Smooth muscle cell of the umbilical artery (primary cell): ENCODE measurements at places on chromosomes 5 and 9. TPM values are rescaled to one million over a fixed set of nuclear protein-coding genes. Genes with fewer than 3 reads are reported as not detected.

URM1 gene
- 20.5 and 34.4 TPM in 2 replicates for total RNA-seq

PCDHB15 gene
- total RNA-seq, result 0.28 and 0.59 TPM in 2 replicates

PCDHGB4 gene
- 25.5 and 27.3 TPM in 2 replicates for total RNA-seq

DMRTA1 gene
- total RNA-seq, result 1.1 and 2.1 TPM in 2 replicates

PHF24 gene
- total RNA-seq, result 0.05 and 0.30 TPM in 2 replicates

INSL6 gene
- not detected in 2 replicates for total RNA-seq

FLT4 gene
- 0.30 and 0.46 TPM in 2 replicates for total RNA-seq

TTC23L gene
- 0.05 and 0.30 TPM in 2 replicates for total RNA-seq

PCDHGA11 gene
- total RNA-seq, result 12.5 and 19.4 TPM in 2 replicates

SLC36A3 gene
- total RNA-seq, result not detected in 2 replicates

PLGRKT gene
- total RNA-seq, result 11.0 and 12.6 TPM in 2 replicates

MCIDAS gene
- total RNA-seq, result not detected in 2 replicates

CCDC192 gene
- total RNA-seq, result not detected in 2 replicates

SPATA31E1 gene
- total RNA-seq, result not detected in 2 replicates

TSSK1B gene
- 0.30 and 0.46 TPM in 2 replicates for total RNA-seq

GNA14 gene
- total RNA-seq, result 0.05 TPM in 1 of 2 replicates, not detected in the other

EPB41L4B gene
- 0.09 TPM in 1 of 2 replicates, not detected in the other for total RNA-seq

LECT2 gene
- total RNA-seq, result not detected in 2 replicates

LAMC3 gene
- total RNA-seq, result under 0.01 and 0.05 TPM in 2 replicates

IPO11 gene
- total RNA-seq, result 29.4 and 41.4 TPM in 2 replicates

RAI14 gene
- total RNA-seq, result 345 and 505 TPM in 2 replicates

ADAMTS16 gene
- total RNA-seq, result 3.9 and 10.7 TPM in 2 replicates

SERF1B gene
- 11.9 and 13.3 TPM in 2 replicates for total RNA-seq

CDC26 gene
- total RNA-seq, result 30.9 and 40.7 TPM in 2 replicates

TAF11L5 gene
- not detected in 2 replicates for total RNA-seq

NKD2 gene
- total RNA-seq, result 0.59 TPM in 1 of 2 replicates, not detected in the other

PPP3R2 gene
- total RNA-seq, result not detected in 2 replicates

DNAI1 gene
- total RNA-seq, result not detected in 2 replicates

ENTPD2 gene
- total RNA-seq, result not detected in 2 replicates

TRAF1 gene
- total RNA-seq, result 2.1 and 3.1 TPM in 2 replicates

GHR gene
- total RNA-seq, result 2.7 and 3.2 TPM in 2 replicates

SLCO4C1 gene
- not detected in 2 replicates for total RNA-seq

OTP gene
- total RNA-seq, result not detected in 2 replicates

ZBED3 gene
- 1.3 and 1.5 TPM in 2 replicates for total RNA-seq

TIMD4 gene
- not detected in 2 replicates for total RNA-seq

SKP2 gene
- total RNA-seq, result 52.9 and 58.4 TPM in 2 replicates

IL3 gene
- not detected in 2 replicates for total RNA-seq

CTXN3 gene
- total RNA-seq, result not detected in 2 replicates

CXCL14 gene
- total RNA-seq, result 0.97 and 3.6 TPM in 2 replicates

RNF208 gene
- total RNA-seq, result 0.30 and 0.83 TPM in 2 replicates

PKD2L2 gene
- not detected in 2 replicates for total RNA-seq
